ENCODE measurements at places on chromosomes 12 and 14.

DNA sequence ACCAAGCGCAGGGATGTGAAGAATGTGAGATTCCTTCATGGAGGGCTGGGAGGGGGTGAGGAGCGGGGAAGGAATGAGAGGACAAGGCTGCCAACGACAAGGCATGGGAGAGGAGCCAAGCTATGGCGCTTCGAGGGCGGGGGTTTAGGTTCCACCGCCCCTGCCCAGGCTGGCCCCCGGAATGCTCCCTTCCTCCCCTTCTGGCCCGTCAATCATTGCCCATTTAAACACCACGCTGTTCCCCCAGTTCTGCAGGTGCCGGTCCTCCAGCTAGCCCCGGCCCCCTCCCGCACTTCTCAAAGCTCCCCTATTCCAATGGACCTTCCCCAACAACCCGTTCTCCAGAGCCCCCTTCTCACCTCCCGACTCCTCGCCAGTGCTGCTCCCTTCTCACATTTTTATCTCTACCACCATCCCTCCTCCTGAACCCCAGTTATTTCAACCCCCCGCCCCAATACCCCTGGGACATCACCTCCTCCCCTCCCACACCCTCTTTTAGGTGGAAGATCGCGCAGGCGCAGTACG, 428 bp downstream of the RNF41 start:
- peak; percentile 62 for DNase-seq

GRCh38 chr14:41761204-41761603, 154.5 kb downstream of the LRFN5 start:
- no peak for DNase-seq

DNA sequence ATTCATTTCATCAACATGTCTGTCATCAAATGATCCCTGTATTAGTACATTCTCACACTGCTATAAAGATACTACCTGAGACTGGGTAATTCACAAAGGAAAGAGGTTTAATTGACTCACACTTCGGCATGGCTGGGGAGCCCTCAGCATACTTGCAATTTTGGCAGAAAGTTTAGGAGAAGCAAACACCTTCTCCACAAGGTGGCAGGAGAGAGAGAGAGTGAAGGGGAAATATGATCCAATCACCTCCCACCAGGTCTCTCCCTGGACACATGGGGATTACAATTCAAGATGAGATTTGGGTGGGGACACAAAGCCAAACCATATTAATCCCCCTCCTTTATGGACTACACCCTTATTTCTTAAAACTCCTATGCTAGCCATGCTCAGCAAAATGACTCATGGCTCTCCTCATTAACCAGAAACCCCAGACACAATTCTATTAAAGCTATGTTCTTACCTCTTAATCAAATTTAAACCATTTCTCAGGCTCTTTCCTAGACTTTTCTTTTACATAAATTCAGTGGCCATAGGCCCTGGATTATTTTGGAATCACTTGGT, 932.3 kb downstream of the FLRT2 start:
- no peak for DNase-seq

GRCh38 chr14:30214461-30215090, 286.9 kb upstream of the PRKD1 start:
- no peak for DNase-seq

GRCh38 chr12:106297681-106298080, 4.9 kb upstream of the TCP11L2 start:
- no peak for DNase-seq

GRCh38 chr14:68391311-68392014, 401.4 kb downstream of the ZFP36L1 start:
- DNase-seq, result no peak

- peak; percentile 51 for DNase-seq
Measured at GRCh38 chr12:46887870-46888269, 62.1 kb upstream of the SLC38A4 start.

DNA sequence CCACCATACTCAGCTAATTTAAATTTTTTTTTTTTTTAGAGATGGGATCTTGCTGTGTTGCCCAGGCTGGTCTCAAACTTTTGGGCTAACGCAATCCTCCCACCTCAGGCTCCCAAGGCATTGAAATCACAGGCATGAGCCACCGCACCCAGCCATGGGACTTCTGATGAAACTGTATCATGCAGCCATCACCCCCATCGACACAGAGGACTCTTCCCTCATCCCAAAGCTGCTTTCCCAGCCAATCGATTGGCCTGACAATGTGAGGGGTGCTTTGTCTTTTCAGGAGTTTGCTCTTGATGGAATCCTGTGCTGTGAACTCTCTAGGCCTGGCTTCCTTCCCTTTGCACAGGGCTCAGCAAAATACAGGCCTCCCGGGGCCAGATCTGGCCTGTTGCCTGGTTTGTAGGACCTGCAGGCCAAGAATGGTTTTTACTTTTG, 59.6 kb upstream of the NCOR2 start:
- peak; percentile 31 for DNase-seq

DNA sequence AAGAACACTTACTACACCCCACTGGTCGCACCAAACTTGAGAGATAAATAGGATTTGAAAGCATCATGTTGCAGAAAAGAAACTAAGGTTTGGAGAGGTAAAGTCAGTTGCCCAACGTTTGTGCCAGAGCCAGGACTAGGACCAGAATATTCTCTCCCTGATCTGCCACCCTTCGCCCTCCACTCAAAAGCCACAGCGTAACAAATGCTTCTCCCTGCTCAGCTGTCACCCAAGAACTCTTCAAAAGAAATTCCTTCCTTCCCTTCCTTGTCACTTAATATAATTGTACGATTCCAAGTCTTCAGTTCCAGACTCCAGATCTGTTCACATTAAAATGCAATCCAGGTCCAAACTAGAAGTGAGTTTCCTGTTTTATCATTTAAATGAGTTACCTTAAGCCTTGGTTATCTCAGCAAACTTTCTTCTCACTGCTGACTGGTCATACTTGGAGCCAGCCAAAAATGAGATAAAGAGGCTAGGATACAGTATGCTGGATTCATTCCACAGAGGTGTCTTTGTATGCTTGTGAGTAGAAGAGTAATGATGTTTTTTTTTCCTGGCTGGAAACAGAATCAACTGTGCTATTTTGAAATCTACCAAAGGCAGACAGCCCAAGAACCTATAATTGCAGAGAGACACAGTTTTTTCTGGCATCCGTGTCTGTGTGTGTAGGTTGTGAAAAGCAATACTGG, 12.8 kb upstream of the PPFIBP1 start:
- DNase-seq, result peak; percentile 45

DNA sequence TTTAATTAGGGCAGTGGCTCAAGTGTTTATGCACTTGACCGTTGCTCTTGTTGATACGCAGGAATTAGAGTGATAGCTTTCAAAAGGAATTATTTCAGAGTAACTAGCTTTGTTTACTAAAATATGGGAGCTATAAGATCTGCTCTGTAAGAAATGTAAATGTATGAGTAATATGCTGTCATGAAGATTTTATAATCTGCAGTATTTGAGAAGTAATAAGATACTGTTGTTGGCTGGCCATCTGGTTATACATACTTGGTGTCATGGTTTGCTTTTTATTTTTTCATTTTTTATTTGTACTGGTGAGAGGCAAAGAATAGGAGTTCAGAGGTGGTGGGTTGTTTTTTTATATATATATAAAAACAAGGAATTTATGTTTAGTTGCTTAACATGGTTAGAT, 58.5 kb downstream of the PLXNC1 start:
- DNase-seq, result no peak

DNA sequence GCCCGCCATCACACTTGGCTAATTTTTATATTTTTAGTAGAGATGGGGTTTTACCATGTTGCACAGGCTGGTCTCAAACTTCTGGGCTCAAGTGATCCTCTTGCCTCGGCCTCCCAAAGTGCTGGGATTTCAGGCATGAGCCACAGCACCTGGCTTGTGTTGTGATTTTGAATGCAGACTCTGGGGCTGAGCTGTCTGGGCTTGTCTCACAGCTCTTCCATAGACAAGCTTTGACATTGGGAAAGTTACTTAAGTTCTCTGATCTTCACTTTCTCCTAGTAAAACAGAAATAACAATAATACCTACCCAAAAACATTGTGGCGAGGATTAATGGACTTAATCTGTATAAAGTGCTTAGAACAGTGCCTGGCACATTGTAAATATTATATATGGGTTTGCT, 36.0 kb downstream of the TMBIM6 start:
- no peak for DNase-seq

DNA sequence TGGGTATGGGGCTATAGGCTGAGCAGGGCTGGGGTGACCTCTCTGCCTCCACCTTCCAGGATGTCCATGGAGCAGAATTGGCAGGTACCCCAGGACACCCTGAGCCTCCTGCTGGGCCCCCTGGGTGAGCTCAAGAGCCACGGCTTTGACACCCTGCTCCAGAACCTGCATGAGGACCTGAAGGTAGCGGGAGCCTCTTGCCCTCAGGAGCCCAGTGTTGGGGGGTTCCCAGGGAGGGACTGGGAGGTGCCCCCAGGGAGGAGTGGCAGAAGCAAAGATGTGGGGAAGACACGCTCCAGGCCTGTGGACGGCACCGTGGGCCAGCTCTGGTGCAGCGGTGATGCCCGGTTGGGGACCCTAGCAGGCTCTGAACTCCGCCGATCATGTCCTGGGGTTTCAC, 8.3 kb downstream of the TNFAIP2 start:
- DNase-seq, result no peak
